ENCODE measurements at places on chromosomes 12 and 14. TPM values are rescaled to one million over a fixed set of nuclear protein-coding genes. Genes with fewer than 3 reads are reported as not detected.

SLCO1C1 gene
- 0.39 TPM for total RNA-seq

POTEM gene
- total RNA-seq, result not detected

PELI2 gene
- 13.6 TPM for total RNA-seq

P2RX2 gene
- not detected for total RNA-seq

MAPK1IP1L gene
- 22.9 TPM for total RNA-seq

GUCY2C gene
- total RNA-seq, result not detected

LMNTD1 gene
- total RNA-seq, result not detected

OAS3 gene
- 8.4 TPM for total RNA-seq

ZC2HC1C gene
- total RNA-seq, result 0.99 TPM

PAX9 gene
- not detected for total RNA-seq

SPX gene
- total RNA-seq, result not detected

AVPR1A gene
- not detected for total RNA-seq

SLC6A12 gene
- total RNA-seq, result not detected

CCDC60 gene
- not detected for total RNA-seq

CCDC198 gene
- not detected for total RNA-seq

KRT6A gene
- 12.6 TPM for total RNA-seq

- no peak for DNase-seq
Observed at GRCh38 chr14:37580146-37580545, 14.9 kb downstream of the FOXA1 start.

GRCh38 chr12:9604287-9604686 is 3.4 kb downstream of the KLRB1 start:
- DNase-seq, result no peak

GRCh38 chr14:87745507-87746118 is 247.4 kb downstream of the GALC start:
- DNase-seq, result no peak

GRCh38 chr14:71416392-71416791 is 509.1 kb downstream of the PCNX1 start:
- no peak for DNase-seq

GRCh38 chr12:131239384-131240094 is 285.8 kb downstream of the ADGRD1 start:
- no peak for DNase-seq

- no peak for DNase-seq
Observed at GRCh38 chr14:89639687-89640086, 222.7 kb upstream of the FOXN3 start.

DNA sequence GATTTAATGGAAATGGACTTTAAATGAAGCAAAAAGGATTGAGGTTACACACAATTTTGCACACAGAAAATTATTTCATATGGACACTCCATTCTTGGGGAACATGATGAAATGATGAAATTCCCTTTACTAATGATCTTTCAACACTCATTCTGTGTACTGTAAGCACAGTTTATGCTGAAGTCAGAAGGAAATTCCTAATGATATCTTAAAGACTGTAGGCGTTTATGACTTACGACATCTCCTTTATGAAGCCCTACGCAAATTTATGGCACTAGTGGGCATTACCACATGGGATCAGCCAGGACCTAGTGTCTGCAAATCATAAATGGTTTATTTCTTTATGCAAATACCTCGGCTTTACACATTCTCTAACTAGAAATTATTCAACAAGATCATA is 97.9 kb upstream of the SOX5 start:
- DNase-seq, result no peak

DNA sequence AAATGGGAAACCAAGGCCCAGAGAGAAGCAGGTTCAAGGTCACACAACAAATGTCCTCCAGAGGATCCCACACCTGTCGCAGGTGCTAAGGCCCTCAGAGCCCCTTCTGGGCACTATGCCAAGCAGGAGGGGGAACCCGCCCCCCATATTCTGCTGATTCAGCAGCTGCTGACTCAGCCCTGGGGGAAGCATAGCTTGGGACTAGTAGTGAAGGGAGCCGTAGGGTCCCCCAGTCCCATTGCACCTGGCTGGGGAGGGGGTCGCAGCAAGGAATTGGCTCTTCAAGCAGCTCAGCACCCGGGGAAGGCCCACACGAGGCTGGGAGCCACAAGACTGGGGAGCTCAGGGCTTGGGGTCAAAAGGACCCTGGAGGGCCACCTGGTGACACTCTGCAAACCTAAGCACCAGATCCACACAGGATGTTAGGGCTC is 1.0 kb downstream of the RASAL1 start:
- no peak for DNase-seq

GRCh38 chr12:123351349-123351748 is 13.3 kb downstream of the SBNO1 start:
- no peak for DNase-seq

DNA sequence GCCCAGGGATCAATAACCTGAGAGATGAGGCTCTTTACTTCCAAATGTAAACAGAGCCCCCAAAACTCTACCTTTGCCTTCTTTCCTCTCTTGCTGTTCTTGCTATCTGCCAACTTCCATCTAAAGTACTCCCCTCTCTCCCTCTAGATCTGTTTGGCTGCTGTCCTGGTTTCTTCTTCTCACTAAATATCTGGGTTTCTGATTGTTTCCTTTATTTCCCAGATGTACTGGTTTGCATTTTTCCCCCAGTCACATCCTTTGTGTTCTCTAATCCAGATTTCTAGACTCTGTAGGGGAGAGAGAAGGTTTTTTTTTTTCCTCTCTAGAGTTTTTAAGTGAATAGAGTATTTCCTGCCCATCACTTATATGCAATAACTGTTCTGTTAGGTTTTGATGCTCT is 7.1 kb upstream of the SALL2 start:
- DNase-seq, result no peak

GRCh38 chr14:102157346-102157745 is 17.6 kb downstream of the WDR20 start:
- DNase-seq, result no peak

GRCh38 chr12:52372216-52373154 is 5.2 kb upstream of the KRT85 start:
- peak; percentile 44 for DNase-seq

- no peak for DNase-seq
Observed at GRCh38 chr12:40834321-40834720, 142.1 kb downstream of the CNTN1 start.

- DNase-seq, result no peak
Observed at GRCh38 chr14:55583942-55584468, 4.0 kb downstream of the KTN1 start.

DNA sequence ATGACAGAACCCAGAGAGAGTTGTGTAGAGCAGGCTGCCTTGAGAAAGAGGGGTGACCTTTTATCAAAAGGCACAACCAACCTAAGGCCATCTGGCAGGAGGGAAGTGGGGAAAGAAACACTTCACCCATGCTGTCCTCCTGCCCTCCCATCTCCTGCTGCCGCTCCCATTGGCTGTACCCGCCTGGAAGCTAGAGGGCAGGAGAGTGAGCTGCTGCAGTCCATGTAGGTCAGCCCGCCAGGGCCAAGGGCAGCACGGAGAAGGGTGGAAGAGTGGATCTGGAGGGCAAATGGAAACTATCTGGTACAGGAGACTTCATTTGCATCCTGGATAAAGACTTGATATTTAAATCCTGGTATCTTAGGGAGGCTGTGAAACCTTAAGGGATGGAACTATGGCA is 11.5 kb upstream of the CABP1 start:
- DNase-seq, result no peak

DNA sequence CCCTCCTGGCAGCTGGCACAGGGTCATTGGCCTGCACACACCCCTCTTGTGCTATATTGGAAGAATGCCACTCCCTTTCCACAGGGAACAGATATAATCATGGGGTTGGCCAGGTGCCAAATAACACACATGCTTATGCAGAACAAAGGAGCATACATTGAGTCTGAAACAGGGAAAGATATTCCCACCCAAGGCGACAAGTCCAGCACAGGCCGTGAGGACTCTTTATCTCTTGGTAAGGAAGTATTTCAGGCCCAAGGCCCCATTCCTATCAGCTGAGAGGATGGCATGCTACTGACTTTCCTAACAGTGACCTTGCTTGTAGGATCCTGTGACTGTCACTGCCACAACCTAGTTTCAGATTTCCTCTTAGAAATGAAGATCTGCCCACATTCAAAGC is 59.0 kb upstream of the STXBP6 start:
- no peak for DNase-seq

GRCh38 chr12:125161712-125162022 is 96.4 kb downstream of the AACS start:
- DNase-seq, result no peak

DNA sequence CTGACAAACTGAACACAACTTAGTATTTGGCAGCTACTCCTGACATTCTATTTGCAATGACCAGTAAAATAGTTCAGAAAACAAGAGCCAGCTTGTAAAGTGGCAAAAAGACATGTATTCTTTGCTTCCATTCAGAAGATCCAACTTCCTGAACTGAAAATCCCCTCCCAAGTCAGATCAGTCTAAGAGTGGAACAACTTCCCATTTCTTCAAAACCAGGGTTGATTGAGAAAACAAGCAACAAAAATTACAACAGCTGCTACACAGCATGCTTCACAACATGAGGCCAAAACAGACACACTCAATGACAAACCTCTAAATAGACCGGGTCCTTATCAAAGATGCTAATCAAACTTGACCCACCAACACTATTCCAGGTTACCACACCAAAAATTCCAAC is 40.3 kb downstream of the CIT start:
- no peak for DNase-seq

DNA sequence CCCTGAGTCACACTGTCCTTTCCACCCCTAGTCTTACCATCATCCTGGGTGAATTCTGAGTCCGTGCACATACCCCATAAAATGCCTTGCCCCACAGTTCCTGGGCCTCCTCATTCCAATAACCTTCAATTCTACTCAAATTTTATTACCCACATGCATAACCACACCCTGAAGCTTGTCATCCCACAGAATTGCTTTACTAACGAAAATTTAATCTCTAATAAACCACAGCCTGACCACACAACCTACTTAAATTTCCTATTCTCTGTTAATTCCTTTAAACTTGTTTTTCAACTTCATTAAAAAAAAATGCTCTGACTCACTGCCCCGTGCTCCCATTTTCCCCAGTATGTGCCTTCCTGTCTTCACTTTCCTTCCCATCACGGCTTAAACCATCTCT is 205.9 kb downstream of the PHLDA1 start:
- DNase-seq, result no peak

- DNase-seq, result peak; percentile 63
Observed at GRCh38 chr12:530308-530707, 70.6 kb downstream of the B4GALNT3 start.

- no peak for DNase-seq
Observed at GRCh38 chr12:130438711-130439110, 101.0 kb downstream of the PIWIL1 start.

DNA sequence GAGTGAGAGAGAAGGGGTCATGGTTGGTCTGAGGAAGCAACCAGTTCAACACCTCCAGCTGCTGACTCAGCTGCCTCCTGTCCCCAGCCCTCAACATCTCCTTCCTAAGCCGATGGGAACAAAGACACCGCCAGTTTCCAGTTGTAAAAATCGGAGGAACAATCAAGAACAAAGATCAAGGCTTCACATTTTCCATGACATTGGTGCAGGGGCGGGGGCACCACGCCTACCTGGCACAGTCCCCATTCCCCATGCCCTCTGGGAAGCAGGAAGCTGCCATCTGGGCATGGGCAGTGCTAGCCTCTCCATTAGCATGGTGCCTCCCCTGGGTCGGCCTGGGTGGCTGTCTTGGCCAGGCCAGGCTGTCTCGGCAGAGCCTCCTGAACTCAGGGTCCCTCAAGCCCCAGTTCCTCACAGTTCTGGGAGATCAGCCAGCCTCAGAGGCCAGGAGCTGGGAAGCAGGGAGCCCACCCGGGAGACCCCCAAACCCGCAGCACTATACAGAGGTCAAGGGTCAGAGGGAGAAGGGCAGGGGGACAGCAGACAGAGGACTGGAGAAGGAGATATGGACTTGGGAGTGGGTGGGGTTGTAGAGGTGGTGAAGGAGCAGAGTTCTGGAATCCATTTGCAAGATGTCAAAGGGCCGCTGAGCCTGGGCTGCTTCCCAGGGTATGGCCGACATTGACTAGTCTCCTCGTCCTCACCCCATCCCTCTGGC is 19.6 kb upstream of the TMEM106C start:
- DNase-seq, result no peak

- DNase-seq, result no peak
Observed at GRCh38 chr12:89492883-89493282, 31.7 kb downstream of the GALNT4 start.

DNA sequence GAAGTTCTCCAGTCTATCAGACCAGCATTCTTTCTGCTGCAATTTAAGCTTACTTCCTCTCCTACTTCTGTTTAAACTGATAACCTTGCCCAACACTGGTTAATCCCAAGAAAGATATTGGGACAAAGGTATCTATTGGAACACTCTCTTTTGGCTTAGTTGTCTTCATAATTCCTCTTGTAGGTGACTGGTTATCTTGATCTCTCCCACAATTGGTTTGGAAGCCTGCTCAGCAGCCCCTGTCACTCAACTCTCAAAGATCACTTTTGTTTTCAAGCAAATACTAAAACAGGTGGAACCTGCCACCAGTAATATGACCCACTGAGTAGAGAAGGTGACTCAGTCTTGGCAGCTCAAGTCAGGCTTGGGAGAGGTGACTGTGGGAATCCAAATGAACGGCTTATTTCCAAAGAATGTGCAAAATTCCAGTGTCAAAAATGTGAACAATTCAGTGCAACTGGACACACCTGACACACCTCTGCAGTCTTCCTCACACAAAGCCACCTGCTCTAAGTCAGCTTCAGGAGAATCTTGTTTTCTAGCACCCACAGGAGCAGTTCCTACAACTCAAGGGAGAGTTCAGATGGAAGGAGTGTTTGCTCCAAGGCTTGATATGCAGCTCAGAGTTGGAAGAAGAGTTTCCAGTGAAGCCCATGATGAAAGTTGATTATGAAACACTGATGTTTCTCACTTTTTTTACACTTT is 83.2 kb upstream of the SLC38A2 start:
- DNase-seq, result no peak

GRCh38 chr12:122866950-122867607 is 28.8 kb downstream of the VPS37B start:
- no peak for DNase-seq

DNA sequence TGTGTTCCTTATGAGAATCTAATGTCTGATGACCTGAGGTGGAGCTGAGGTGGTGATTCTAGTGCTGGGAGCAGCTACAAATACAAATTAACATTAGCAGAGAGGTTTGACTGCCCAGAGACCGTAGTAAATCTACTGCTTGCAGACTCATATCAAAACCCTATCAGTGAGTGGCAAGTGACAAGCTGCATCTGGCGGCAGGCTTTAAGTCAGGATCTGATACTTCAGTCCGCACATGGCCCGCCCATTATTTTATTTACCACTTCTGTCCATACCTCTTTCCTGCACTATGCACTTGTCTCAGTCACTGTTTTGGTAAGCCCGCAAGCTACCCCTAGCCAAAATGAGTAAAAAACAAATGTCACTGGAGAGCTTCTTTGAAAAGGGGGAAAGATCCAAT is 11.4 kb downstream of the CEP128 start:
- DNase-seq, result no peak

GRCh38 chr12:94557746-94558295 is 92.5 kb downstream of the TMCC3 start:
- no peak for DNase-seq

DNA sequence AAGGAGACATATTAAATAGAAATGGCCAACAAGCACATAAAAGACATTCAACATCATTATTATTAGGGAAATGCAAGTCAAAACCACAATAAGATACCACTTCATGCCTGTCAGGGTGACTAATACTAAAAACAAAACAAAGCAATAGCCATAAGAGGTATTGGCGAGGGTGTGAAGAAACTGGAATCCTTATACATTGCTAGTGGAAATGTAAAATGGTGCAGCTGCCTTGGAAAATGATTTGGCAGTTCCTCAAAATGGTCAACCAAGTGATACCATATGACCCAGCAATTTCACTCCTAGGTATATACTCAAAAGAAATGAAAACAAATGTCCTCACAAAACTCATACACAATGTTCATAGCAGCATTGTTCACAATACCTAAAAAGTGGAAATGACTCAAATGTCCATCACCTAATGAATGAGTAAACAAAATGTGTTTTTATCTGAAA is 27.0 kb downstream of the GPR135 start:
- DNase-seq, result peak; percentile 22

Measured in pulmonary artery endothelial cell (primary cell).